LHCN-M2 (cell line): ENCODE measurements at places on chromosomes 2 and 18. TPM values are rescaled to one million over a fixed set of nuclear protein-coding genes. Genes with fewer than 3 reads are reported as not detected.

- DNase-seq, result peak; percentile 71
Observed at GRCh38 chr2:33426666-33427231, 49.7 kb upstream of the RASGRP3 start.

DNA sequence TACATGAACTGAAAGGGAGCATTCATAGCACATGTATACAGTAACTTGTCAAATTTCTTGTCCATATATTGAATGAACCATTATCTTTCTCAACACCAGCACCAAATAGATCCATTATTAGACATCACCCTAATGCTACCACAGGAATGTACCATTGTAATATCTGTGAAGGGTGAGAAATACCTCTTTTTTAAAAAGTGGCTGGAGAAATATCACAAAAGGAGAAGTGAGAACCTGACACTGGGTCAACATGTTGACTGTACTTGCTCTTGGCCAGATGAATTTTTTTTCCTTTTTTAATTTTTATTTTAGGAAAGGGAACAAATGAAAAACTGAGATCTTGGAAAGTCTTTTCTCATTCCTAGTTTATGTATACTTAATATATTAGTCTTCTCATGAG, 63.5 kb downstream of the CAVIN2 start:
- no peak for DNase-seq

The ARHGAP15 gene
- total RNA-seq, result 0.11 TPM in 1 of 2 replicates, not detected in the other

- DNase-seq, result no peak
Observed at GRCh38 chr2:63052411-63053080, 1.9 kb downstream of the OTX1 start.

DNA sequence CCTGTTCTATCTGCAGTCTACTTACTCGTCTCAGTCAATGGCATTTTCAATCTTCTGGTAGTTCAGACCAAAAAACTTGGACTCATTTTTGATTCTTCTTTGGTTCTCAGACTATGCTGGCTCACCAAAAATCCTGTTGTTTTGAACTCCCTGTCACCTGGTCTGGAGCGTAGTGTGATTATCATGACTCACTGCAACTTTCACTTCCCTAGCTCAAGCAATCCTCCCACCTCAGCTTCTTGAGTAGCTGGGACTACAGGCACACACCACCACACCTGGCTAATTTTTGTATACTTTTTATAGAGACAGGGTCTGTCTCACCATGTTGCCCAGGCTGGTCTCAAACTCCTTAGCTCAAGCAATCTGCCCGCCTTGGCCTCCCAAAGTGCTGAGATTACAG, 163.3 kb upstream of the CDH7 start:
- DNase-seq, result no peak

DNA sequence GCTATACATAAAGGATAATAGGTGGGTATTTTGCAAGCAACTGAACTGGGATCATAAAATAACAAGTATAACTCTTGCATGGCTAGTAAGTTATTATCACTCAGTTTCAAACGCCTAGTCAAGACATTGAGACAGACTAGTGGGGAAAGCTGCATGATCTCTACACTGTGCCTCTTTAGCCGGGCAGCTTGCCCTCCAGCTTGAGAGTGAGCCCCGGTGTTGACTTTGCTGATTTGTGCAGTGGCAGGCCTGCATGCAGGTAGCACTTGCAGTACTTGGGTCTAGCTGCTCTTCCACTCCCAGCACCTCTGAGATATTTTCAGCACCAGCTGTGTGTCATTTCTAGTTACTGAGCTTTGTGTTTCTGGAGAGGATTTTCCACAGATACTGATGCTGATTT, 118.8 kb upstream of the DAPL1 start:
- no peak for DNase-seq

The STRADB gene
- 255 and 259 TPM in 2 replicates for total RNA-seq

- DNase-seq, result no peak
Observed at GRCh38 chr2:65121-65520, 18.8 kb upstream of the FAM110C start.

GRCh38 chr2:168740360-168740759, 62.1 kb upstream of the NOSTRIN start:
- DNase-seq, result no peak

DNA sequence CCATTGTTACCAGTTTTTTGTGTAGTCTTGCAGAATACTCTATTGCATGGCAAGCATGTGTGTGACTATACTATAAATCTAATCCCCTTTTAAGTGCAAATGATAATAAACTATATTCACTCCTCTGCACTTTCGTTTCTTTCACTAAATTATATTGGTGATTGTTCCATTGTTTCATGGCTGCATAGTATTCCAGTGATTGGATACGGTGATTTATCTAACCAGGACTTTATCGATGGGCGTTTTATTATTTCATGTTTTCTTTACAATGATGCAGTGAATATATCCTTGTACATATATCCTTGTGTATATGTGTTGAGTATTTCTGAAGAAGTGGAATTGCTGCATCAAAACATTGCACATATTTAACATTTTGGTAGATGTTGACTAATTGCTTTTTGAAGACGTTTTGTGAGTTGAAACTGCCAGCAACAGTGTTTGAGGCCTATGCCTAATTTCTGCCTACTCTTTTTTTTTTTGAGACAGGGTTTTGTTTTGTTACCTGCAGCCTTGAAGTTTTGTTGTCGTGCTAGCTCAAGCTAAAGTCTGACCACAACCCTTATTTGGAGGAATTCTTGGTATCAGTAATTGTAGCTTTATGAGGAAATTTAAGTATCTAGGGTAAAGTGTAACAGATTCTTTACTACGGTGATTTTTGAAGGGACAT, 2.7 kb downstream of the MIB1 start:
- no peak for DNase-seq

The DYNAP gene
- not detected in 2 replicates for total RNA-seq

The MAP2 gene
- total RNA-seq, result 0.06 and 0.23 TPM in 2 replicates

The CDKL4 gene
- 0.19 TPM in 1 of 2 replicates, not detected in the other for total RNA-seq

The ARL4C gene
- 17.1 and 19.6 TPM in 2 replicates for total RNA-seq

The RNF152 gene
- 0.51 and 0.63 TPM in 2 replicates for total RNA-seq

- no peak for DNase-seq
Observed at GRCh38 chr2:86646329-86646728, 22.7 kb upstream of the RNF103 start.

- DNase-seq, result no peak
Observed at GRCh38 chr2:45896311-45896710, 244.8 kb downstream of the PRKCE start.

- DNase-seq, result no peak
Observed at GRCh38 chr18:56747032-56747658, 96.0 kb downstream of the WDR7 start.

DNA sequence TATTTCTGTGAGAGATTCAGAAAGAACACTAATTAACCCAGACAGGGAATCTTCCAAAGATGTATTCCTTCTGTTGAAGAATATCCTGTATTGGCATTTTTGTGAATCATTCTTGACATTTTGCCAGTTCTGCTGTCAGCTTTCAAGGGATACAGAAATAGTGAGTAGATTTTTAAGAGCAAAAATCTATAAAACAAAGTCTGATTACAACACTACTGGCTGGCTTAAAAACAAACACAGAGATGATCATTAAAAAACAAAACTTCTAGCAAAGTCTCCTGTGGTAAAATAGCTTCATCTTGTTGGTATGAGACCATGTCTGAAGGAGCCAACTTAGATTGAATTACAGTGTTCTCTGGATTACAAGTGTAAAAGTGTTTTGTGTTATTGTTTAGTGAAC, 866.3 kb upstream of the KLHL29 start:
- DNase-seq, result no peak

GRCh38 chr2:159010340-159010739, 41.9 kb downstream of the TANC1 start:
- DNase-seq, result peak; percentile 46

GRCh38 chr2:26860211-26860850, 12.4 kb downstream of the DPYSL5 start:
- no peak for DNase-seq

DNA sequence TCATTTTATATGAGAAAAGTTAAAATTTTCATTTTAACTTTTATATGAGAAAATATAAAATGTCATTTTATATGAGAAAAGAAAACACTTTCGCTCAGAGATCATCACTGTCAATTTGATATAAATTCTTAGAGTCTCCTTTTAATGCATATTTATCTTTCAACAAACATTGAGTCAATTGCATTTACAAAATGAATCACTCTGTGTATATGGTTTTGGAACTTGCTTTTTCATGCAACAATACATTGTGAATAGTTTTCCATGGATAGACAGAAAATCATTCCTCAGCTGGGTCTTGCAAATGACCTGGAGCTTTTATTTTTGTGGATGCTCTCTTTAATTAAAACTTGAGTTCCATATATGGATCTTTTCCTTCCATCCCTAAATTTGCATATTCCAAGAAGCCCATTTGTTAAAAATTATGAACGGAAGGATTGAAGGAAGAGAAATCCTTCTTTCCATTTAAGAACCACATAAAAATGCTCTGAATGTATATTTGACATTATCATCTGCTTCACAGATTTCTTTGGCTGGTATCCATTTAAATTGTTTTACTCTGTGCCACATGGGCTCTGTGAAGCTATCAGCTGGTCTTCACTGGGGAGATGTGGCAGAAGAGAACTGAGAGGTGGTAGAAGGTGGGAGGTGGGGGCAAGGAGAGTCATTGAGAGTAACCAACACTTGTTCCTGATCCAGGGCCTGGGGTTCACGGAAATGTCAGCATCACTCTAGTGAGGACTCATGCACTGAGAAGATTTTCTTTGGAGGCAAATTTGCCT, 104.1 kb downstream of the QPCT start:
- DNase-seq, result no peak

DNA sequence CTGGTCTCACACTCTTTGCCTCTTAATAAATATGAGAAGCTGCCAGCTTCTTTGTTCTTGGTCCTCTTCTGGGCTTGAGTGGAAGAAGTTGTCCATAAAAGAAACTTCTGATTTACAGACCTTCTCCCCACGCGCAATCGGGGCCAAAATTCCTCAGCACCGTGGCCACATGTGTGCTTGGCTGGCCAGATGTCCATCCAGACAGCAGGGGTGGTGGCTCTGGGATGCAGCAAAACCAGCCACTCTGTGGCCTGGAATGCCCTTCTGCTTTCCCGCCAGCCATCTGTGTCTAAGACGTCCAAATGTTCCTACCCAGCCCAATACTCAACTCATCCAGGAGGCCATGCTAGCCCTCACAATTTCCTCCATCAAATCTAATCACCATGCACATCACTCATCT, 250.8 kb downstream of the EN1 start:
- no peak for DNase-seq

GRCh38 chr2:237178396-237178795, 92.7 kb downstream of the COPS8 start:
- DNase-seq, result peak; percentile 91
